ENCODE measurements at places on chromosomes 11 and 22.

DNA sequence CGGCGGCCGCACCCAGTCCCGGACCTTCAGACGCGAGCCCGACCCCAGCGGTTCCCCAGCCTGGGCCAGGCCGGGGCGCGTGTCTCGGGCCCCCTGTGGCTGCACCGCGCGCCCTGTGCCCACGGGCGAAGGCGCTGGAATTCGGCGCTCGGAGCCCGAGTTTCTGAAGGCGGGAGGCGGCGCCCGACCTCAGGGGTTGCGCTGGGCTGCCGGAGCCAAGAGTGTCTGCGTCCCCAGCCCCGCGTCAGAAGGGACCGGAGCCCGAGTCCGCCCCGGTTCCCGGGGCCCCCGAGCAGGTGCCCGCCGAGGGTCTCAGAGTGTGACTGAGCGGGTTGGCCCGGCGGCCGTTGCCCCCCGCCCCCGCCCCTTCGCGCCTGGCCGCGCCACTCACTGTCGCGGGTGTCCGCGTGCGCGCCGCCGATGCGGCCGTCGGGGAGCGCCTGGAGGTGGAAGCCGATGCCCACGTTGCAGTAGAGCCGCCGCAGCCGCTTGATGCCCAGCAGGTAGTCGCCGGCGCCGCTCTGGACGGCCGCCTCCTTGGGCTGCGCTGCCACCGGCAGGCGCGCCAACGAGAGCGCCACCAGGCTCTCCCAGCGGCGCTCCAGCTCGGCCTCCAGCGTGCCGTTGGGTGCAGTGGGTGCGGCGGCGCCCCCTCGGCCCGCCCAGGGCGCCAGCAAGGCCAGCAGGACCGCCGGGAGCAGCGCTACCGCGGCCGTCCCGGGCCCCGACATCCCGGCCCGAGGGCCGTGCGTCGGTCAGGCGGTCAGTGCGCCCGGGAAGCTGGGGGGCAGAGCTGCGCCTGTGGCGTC, 583 bp downstream of the FGF4 start:
- DNase-seq: no peak

GRCh38 chr11:131999955-132000354, 629.5 kb downstream of the NTM start:
- DNase-seq: no peak

DNA sequence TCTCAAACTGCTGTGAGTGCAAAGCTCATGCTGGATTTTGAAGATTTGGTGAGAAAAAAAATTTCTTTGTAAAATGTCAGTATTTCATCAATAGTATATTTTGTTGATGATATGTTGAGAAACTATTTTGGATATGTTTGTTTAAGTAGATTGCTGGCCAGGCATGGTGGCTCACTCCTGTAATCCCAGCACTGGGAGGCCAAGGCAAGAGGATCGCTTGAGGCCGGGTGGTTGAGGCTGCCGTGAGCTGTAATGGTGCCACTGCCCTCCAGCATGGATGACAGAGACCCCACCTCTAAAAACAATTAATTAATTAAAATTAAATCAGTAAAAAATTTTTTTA, 6.9 kb upstream of the IFITM3 start:
- DNase-seq: no peak

- no peak for DNase-seq
Observed at GRCh38 chr22:49621601-49622210, 206.0 kb downstream of the BRD1 start.

DNA sequence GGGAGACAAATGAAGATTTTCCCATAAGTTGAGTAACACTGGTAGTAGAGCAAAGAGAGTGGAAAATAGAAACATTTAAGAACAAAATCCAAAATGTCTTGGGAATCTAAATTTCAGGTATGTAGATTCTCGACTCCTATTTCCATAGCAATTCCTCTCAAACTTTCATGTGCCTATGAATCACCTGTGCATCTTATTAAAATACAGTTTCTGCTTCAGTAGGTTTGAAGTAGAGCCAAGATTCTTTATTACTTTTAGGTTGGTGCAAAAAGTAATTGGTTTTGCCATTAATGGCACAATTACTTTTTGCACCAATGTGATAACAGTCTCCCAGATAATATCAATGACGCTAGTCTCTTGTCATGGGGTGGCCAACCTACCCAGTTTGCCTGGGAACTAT, 115.3 kb upstream of the SLC5A12 start:
- DNase-seq: no peak

DNA sequence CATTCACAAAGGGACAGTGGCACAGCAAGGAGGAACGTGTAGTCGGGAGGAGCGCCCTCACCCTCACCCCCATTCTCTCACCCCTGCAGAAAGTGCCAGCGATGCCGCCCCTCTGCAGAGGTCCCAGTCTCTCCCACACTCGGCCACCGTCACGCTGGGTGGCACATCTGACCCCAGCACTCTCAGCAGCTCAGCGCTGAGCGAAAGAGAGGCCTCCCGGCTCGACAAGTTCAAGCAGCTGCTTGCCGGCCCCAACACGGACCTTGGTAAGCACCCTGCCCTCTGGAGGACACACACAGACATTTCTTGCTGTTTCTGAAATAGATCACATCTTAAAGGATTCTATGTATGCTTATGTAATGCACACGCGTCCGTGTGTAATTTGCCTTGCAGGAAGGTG, 34.9 kb downstream of the TBC1D22A start:
- DNase-seq: no peak

All from hippocampal formation (tissue), 2 donors.